ENCODE measurements at places on chromosomes 1 and 21. TPM values are rescaled to one million over a fixed set of nuclear protein-coding genes. Genes with fewer than 3 reads are reported as not detected.
A peak's percentile ranks its signal among the peaks of the same experiment; 100 is the strongest.

DNA sequence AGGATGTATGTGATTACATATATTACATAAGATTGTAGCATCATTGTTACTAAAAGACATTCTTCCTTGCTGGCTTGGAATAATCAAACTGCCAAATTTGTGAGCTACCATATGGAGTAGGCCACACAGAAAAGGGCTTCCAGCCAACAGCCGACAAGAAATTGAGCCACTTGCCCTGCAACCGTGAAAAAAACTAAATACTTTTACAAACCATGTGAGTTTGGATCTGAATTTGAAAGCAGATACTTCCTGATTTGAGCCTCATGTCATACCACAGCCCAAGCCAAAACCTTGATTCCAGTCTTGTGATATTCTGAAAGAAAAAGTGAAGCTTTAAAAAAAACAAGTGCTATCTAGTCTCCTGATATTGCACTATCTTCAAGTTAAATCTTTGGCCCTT, 55.6 kb upstream of the PRMT6 start:
- no peak for DNase-seq
- peaks cover 4% of the 10 kb centered on the region for H3K27me3 ChIP-seq
- H3K36me3 ChIP-seq = no peaks in the 10 kb centered on the region
- no peaks in the 10 kb centered on the region for H3K4me1 ChIP-seq
- H3K4me3 ChIP-seq = no peak overlapping the region

The NTMT2 gene
- total RNA-seq = not detected

- H3K27me3 ChIP-seq = no peaks in the 10 kb centered on the region
- no peak for DNase-seq
- H3K27ac ChIP-seq = no peak overlapping the region
- H3K4me3 ChIP-seq = no peak overlapping the region
- no peaks in the 10 kb centered on the region for H3K4me1 ChIP-seq
- H3K36me3 ChIP-seq = no peaks in the 10 kb centered on the region
Measured at GRCh38 chr1:164702216-164702615, 143.2 kb downstream of the PBX1 start.

- H3K36me3 ChIP-seq = no peaks in the 10 kb centered on the region
- no peak for DNase-seq
- H3K4me1 ChIP-seq = no peaks in the 10 kb centered on the region
Measured at GRCh38 chr1:14653461-14653960, 55.0 kb downstream of the KAZN start.

The KIAA1614 gene
- 0.18 TPM for total RNA-seq

- H3K4me3 ChIP-seq = peak within 1 kb of the TSS; percentile 80
- peaks cover 2% of the 10 kb centered on the region for H3K36me3 ChIP-seq
- peaks cover 21% of the 10 kb centered on the region for H3K4me1 ChIP-seq
- H3K27me3 ChIP-seq = no peaks in the 10 kb centered on the region
- peak; percentile 87 for DNase-seq
- H3K27ac ChIP-seq = peak within 1 kb of the TSS; percentile 89
Measured at GRCh38 chr1:150281758-150282557, at the start of gene CIART. CIART (plus strand) TSS chr1:150282554; CDS start chr1:150283268, 714 bp downstream.

The SYCP1 gene
- not detected for total RNA-seq

GRCh38 chr1:223825767-223826748, 19.7 kb downstream of the TP53BP2 start:
- H3K4me3 ChIP-seq = peak overlapping the region; percentile 4
- H3K4me1 ChIP-seq = peaks cover 63% of the 10 kb centered on the region
- H3K36me3 ChIP-seq = peaks cover 8% of the 10 kb centered on the region
- DNase-seq = no peak

DNA sequence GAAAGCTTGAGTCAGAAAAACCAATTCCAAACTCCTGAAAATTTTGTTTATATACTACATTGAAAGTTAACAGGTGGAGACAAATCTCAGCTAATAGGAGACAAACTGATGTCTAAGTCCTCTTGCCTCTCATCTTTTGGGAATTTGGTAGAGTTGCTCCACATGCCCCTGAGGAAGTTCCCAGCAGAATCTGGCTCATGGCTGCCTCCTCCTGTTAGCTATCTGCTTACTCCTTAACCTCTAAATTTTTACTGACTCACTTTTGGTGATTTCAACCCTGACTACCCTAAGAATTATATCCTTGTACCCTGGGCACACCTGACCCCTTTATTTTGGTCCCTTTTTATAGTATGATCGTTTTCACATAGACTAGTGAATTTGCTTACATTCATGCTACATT, 633.7 kb upstream of the USP24 start:
- H3K27me3 ChIP-seq = peaks cover 5% of the 10 kb centered on the region
- H3K4me3 ChIP-seq = no peak overlapping the region
- no peaks in the 10 kb centered on the region for H3K36me3 ChIP-seq
- no peaks in the 10 kb centered on the region for H3K4me1 ChIP-seq
- H3K27ac ChIP-seq = no peak overlapping the region

The TRIM46 gene
- 6.1 TPM for total RNA-seq

The AGL gene
- 14.2 TPM for total RNA-seq

DNA sequence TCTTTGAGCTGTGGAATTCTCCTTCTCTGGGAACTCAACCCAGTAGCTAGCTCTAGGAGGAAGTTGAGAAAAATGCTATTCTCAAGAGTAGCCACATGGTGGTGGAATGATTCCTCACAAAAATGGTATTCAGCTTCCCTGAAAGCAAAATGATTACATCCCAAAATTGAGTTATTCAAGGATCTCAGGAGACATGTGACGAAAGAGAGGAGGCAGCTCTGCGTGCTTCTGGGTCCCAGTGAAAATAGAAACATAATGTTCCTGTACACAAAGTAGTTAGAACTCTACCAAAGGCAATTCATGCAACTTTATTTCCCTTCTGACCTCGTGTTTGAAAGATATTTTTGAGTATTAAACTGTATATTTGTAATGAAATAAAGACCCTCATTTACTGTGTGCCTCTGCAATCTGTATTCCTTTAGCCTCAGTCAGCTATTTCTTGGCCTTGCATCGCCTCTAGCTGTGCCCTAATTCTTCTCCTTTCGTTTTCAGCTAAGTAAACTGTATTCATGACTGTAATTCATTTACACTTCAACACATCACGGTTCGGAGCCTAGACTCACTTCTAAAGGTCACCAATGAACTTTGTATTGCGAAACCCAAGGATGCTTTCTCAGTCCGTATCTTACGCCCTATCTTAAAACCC, 167.3 kb downstream of the FASLG start:
- peak; percentile 26 for DNase-seq
- no peaks in the 10 kb centered on the region for H3K36me3 ChIP-seq
- H3K27ac ChIP-seq = no peak overlapping the region
- H3K4me1 ChIP-seq = peaks cover 2% of the 10 kb centered on the region
- no peak overlapping the region for H3K4me3 ChIP-seq
- H3K27me3 ChIP-seq = peaks cover 9% of the 10 kb centered on the region

DNA sequence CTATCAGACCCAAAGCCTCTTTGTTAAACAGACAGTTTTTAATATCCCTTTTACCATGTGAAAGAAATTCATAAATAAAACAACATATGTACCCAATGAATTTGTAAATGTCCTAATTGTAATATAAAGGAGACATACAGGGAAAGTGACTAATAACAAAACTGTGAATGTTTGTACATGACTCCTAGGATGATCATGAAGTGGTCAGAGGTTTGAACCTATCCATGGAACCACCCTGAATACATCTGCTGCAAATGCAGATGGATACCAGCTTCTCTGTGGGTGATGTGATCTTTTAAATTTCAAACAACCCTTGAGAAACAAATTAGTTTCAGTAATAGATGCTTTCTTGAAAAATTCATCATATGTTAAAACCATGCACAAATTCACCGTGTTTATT, 16.7 kb upstream of the ACBD3 start:
- no peaks in the 10 kb centered on the region for H3K36me3 ChIP-seq
- no peak overlapping the region for H3K27ac ChIP-seq
- H3K27me3 ChIP-seq = peaks cover 4% of the 10 kb centered on the region
- no peaks in the 10 kb centered on the region for H3K4me1 ChIP-seq
- H3K4me3 ChIP-seq = no peak overlapping the region
- no peak for DNase-seq

The CD52 gene
- total RNA-seq = 324 TPM

DNA sequence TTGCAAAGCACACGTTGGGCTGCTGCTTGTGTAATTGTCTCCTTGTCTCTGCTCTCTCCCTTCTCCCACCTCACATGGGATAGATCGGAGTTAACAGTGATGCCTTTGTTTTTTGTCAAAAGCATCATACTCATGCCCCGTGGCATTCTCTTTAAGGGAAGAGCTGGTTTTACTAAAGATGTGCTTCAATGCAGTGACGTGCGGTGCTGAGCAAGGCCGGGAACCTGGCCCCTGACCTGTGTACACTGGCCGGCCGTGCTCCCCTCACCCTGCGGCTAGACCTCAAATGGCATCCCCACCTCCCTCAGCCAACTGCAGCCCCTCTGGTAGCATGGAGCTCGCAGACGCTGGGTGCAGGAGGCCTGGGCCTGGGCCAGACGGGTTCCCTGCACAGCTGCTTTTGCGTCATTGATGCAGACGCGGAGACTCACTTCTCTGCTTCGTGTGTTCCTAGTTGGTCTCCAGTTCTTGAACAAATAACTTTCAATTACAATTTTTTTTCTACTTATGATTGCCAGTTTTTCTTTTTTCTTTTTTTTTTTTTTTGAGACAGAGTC, 19.9 kb downstream of the AGPAT3 start:
- H3K4me1 ChIP-seq = peaks cover 63% of the 10 kb centered on the region
- H3K27ac ChIP-seq = no peak overlapping the region
- DNase-seq = no peak
- H3K4me3 ChIP-seq = no peak overlapping the region
- peaks cover 19% of the 10 kb centered on the region for H3K36me3 ChIP-seq
- no peaks in the 10 kb centered on the region for H3K27me3 ChIP-seq

All from activated CD8-positive, alpha-beta T cell treated with anti-CD3 and anti-CD28 coated beads for 36 hours (primary cell).